Fibroblast of skin of left quadriceps (primary cell): ENCODE measurements at places on chromosomes 7 and 10.

DNA sequence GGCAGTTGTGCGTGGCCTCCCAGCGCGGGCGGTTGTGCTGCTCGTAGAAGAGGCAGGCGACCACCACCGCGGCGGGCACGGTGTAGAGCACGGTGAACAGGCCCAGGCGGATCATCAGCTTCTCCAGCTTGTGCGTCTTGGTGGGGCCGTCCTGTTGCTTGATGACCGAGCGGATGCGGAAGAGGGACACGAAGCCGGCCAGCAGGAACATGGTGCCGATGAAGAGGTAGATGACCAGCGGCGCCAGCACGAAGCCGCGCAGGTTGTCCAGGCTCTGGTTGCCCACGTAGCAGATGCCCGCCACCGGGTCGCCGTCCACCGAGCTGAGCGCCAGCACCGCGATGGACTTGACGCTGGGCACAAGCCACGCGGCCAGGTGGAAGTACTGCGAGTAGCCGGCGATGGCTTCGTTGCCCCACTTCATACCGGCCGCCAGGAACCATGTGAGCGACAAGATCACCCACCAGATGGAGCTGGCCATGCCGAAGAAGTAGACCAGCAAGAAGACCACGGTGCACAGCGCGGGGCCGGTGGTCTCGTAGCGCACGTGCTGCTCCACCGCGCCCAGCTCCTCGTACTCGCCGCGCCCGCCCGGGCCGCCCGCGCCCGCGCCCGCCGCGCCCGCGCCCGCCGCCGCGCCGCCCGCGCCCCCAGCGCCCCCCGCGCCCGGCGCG lies 2.2 kb downstream of the FZD8 start:
- DNase-seq = no peak

GRCh38 chr7:1855725-1856160 lies 185.7 kb downstream of the ELFN1 start:
- DNase-seq = no peak

GRCh38 chr10:133327651-133328357 lies 8.9 kb downstream of the CALY start:
- no peak for DNase-seq

DNA sequence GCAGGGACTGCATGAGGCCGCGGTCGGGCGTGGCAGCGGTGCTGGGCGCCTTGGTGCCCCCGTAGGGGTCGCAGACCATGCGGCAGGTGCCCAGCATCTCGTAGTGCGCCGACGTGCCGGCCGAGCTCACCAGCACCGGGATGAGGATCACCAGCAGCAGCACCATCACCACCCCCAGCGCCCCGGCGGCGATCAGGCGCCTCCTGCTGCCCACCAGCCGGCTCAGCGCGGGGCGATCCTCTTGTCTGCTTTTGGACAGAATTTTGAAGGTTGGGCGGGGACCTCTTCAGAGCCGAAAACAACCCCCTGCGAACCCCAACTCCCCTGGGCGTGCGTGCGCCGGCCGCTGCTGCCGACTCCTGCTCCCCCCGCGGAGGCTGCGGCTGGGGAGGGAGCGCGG lies 779 bp downstream of the C1QL3 start:
- no peak for DNase-seq
